ENCODE measurements at places on chromosomes 5 and 9.

DNA sequence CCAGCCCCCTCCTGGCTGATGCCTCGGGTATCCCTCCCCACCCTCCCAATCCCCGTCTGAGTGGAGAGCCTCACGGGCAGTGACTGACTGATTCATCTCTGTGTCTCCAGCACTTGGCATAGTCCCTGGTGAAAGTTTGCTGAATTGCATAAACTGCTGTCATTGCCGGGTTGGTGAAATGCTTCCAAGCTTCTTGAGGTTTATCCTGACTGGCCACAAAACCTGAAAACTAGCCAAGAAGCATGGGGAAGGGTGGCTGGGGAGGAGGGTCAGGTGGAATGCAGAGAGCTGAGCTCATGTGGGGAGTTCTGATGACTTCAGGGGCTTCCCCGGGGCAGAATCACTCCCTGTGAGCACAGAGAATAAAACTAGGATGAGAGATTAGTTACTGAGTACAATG, 56.9 kb upstream of the GGTA1 start:
- DNase-seq: no peak

DNA sequence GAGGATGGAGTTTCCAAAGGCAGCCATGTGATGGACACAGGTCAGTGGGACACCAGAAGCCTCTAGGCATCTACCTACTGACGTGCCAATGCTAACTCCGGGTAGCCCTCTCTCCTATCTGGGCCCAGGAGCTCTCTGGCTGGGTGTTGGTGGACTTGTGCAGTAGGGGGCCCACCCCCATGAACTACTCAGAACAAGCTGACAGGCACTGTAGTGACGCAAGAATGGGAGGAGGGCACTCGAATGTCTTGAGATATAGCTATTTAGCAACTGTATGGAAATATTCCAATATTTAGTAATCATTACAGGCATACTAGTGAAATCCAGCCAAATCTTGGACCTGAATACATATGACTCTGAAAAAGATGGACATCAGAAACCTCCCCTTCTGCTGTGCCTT, 5.7 kb upstream of the DOCK2 start:
- no peak for DNase-seq

DNA sequence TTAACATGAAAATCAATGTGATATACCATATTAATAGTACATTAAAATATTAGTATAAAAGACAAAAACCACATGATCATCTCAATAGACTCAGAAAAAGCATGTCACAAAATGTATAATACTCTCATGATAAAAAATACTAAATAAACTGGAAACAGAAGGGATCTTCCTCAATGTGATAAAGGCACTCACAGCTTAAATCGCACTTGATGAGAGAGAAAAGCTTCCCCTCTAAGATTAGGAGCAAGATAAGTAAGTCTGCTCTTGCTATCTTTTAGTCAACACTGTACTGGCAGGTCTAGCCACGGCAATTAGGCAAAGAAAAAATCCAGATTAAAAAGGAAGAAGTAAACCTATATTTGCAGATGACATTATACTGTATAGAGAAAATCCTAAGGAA, 21.8 kb upstream of the MSH3 start:
- DNase-seq: no peak

GRCh38 chr5:177049285-177049684, 26.8 kb downstream of the ZNF346 start:
- DNase-seq: no peak

GRCh38 chr9:73773896-73774295, 622.2 kb downstream of the ANXA1 start:
- no peak for DNase-seq

DNA sequence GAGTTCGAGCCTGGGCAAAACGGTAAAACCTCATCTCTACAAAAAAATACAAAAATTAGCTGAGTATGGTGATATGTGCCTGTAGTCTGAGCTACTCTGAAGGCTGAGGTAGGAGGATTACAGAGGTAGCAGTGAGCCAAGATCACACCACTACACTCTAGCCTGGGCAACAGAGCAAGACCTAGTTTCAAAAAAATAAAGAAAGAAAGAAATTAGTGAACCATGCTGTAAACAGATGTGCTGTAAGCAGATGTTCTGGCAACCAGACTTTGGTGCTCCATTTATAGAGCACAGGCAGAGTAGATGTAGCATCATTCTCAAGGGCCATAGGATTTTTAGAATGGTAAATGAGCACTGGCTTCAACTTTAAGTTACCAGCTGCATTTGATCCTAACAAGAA, 115.4 kb downstream of the ST8SIA4 start:
- DNase-seq: no peak

- DNase-seq: no peak
Observed at GRCh38 chr9:129720865-129721545, 31.8 kb downstream of the PTGES start.

GRCh38 chr5:10307206-10308148, at the start of gene CMBL:
CMBL (minus strand) TSS chr5:10307902; CDS start chr5:10290762, 17,140 bp downstream.
- DNase-seq: peak; percentile 49

DNA sequence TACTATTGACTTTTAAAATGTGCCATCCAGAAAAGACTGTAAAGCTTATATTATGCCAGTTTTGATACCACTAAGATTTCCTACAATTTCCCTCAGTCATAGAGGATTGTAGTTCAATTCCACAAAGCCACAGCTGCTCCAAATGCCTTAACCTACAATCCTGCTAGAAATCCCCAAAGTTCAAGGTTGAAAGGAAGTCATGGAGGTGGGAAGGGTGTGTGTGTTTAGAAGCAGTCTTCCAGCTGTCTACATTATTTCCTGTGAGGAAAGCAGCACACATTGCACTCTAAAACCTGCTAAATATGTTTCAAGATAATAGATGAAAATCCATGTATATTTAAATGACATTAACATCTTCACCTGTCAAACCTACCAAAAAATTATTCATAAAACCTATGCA, 11.8 kb downstream of the EPB41L4A start:
- DNase-seq: no peak

DNA sequence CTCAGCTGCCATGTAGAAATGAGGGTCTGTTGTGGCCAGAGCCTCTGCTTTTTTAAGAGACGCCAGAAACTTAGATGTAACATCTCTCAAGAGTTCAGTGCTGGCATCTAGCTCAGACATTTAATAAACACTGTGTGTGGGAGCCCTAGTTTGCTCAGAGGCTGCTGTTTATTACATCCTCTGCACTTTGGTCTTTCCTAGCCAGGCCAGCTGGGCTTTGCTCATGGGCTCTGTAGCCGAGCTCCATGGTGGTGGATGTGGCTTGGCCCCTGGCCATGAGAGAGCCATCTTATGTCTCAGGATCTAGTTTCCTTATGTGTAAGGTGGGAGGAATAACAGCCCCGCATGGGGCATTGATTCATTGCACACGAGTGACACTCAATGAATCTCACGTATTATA, 30.0 kb downstream of the ARHGEF37 start:
- DNase-seq: no peak

DNA sequence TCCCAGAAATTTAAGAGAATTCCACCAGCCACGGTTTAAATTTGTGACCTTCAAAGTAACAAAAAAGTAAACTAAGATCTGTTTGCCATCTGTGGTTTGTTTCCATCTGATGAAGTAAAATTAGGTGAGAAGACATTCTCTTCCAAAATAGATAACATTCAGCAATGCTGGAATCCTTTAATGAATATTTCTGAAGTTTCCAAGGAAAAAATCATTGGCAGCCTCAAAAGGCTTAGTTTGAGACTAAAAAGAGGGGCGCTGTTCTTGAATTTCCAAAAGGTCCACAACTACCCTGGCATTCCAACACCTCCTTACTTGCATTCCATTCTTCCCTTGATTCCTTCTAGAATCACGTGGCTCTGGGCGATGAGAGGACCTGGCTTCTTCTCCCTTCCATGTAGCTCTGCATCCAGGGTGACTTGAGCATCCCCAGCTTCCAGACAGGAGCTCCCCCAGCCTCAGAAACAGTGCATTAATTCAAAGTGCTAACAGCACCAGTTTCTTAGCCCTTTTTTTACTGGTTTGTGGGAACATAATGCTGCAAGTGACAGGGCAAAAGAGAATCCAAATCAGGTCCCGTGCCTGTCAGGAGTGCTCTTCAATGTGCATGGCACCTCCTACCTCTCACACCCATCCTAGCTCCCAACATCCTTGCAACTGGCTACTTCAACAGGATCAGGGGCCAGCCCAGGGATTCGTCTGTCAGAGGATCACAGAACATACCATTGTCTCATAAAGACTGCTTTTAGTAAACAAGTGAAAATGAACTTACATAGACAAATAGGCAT, 191.5 kb upstream of the S1PR3 start:
- no peak for DNase-seq

- DNase-seq: no peak
Observed at GRCh38 chr9:86022687-86023266, 76.6 kb downstream of the GOLM1 start.

- peak; percentile 68 for DNase-seq
Observed at GRCh38 chr5:140402258-140403074, 833 bp downstream of the ANKHD1 start.

GRCh38 chr5:135376961-135377624, 21.9 kb downstream of the MACROH2A1 start:
- DNase-seq: peak; percentile 58

GRCh38 chr9:87084407-87084806, 137.1 kb upstream of the GAS1 start:
- no peak for DNase-seq

GRCh38 chr9:95852059-95853032, 23.1 kb upstream of the ERCC6L2 start:
- peak; percentile 15 for DNase-seq

- DNase-seq: no peak
Observed at GRCh38 chr5:26864061-26864460, 174.3 kb downstream of the CDH9 start.

DNA sequence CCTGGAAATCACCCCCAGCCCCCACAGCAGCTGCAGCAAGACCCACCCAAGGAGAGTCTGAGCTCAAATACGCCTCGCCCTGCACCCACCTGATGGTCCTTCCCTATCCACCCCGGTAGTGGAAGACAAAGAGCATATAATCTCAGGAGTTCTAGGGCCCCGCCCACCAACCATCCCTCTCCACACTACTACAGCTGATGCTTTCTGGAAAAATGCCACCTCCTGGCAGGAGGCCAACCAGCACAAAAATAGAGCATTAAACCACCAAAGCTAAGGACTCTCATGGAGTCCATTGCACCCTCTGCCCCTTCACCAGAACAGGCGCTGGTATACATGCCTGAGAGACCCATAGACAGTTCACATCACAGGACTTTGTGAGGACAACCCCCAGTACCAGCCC, 22.5 kb upstream of the NIPSNAP3A start:
- no peak for DNase-seq

DNA sequence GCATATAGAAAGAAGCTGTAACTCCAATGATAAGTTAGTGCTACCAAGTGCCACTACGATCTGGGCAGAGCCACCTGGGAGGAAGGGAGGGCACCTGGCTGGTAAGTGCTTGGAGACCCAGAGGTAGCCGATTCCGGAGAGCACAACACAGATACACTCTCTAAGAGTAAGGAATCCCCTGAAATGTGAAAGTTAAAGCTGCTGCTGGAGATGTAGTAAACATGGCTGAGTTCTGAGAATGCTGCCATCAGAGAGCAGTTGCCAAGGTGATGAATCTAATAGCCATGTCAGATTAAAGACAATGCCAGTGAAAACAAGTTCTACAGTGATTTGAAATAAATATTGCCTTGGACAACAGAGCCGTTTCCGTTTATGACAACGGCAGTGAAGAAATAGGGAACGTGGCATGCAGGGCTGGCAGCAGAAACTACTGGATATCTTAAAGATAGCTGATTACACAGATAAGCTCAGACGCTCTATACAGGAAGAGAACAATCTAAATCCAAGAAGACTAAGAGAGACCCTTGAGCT, 561.2 kb upstream of the C9orf72 start:
- DNase-seq: no peak

- DNase-seq: no peak
Observed at GRCh38 chr5:42927730-42928129, 112.4 kb downstream of the ANXA2R start.

DNA sequence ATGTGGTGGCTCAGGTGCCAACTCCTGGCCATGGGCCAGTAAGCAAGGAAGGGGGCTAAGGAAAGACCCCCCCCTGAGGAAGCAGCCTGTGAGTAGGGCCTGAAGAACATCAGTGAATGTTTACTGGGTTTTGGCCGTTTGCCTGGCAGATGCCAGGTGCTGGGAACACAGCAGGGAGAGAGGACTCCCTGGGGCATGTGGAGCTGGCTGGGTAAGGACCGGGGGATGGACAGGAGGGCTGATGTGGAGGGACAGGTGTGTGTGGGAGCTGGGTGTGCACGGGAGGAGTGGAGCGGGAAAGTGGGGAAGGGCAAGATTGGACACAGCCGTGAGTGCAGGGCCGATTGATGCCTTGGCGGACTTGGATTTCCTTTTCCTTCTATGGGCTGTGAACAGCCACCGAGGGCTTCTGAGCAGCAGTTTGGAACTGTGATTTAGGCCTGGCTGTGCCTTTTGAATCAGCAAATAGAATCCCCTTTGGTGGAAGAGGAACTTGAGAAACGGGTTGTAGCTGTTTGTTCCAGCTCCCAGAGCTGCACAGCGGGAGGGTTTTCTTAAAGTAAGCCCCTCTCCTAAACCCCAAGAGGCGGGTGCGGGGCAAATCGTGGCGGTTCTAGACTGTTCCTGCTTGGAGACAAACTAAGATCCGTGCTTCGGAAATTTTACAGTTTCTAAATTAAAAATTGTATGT, 3.1 kb downstream of the HMCN2 start:
- DNase-seq: no peak

- no peak for DNase-seq
Observed at GRCh38 chr9:101970609-101971008, 232.2 kb upstream of the GRIN3A start.

DNA sequence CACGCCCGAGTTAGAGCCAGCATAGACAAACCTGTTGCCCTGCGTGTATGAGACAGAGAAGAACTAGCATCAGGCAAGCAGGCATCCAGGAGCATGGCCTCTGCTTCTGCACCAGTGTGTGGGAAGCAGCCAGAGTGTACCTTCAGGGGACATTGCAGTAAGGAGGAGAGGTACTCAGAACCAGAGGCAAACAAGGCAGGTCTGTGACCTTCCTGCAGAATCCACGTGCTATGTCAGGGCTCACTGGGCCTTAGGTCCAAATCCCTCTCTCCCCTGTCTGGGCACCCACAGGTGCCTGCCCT, 63.0 kb downstream of the SECISBP2 start:
- no peak for DNase-seq

GRCh38 chr9:132531195-132531594, 51.2 kb upstream of the BARHL1 start:
- DNase-seq: no peak

DNA sequence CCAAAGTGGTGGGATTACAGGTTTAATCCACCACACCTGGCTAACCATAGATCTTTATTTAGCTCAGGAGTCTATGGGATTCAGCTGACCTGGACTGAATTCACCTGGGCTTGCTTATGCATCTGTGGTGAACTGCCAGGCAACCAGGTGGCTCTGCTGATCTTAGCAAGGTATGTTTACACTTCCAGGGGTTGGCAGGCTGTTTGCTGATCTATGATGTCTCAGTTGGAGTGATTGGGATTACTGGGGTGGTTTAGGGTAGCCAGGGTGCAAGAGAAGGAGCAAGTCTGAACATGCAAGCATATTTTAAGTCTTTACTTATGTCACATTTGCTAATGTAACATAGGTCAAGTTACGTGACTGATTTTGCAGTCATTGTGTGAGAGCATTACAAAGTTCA, 63.6 kb upstream of the JAK2 start:
- DNase-seq: no peak

GRCh38 chr5:161530700-161531099, 15.8 kb downstream of the GABRB2 start:
- no peak for DNase-seq

- DNase-seq: peak; percentile 19
Observed at GRCh38 chr9:127437497-127438264, 13.5 kb downstream of the ZNF79 start.

- DNase-seq: no peak
Observed at GRCh38 chr5:62732677-62733121, 154.1 kb downstream of the LRRC70 start.

All from stimulated activated CD4-positive, alpha-beta T cell treated with anti-CD3 and anti-CD28 coated beads, Interleukin-15, amount 100 ng/mL, for 24 hours (primary cell).